Urinary bladder (tissue), 4 donors: ENCODE measurements at places on chromosomes 2 and 18. TPM values are rescaled to one million over a fixed set of nuclear protein-coding genes. Genes with fewer than 3 reads are reported as not detected.

DNA sequence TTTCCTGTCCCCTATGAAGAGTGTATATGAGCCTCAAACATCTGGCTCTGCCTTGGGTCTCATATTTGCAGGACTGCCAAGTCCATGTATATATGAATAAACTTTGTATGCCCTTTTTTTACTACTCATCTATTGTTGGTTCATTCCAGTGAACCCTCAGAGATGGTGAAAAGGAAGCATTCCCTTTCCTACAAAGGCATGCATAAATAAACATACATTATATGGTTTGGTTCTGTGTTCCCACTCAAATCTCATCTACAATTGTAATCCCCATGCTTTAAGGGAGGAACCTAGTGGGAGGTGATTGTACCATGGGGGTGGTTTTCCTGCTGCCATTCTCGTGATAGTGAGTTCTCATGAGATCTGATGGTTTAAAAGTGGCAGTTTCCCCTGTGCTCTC lies 534.2 kb downstream of the SPAG16 start:
- DNase-seq, result no peak

DNA sequence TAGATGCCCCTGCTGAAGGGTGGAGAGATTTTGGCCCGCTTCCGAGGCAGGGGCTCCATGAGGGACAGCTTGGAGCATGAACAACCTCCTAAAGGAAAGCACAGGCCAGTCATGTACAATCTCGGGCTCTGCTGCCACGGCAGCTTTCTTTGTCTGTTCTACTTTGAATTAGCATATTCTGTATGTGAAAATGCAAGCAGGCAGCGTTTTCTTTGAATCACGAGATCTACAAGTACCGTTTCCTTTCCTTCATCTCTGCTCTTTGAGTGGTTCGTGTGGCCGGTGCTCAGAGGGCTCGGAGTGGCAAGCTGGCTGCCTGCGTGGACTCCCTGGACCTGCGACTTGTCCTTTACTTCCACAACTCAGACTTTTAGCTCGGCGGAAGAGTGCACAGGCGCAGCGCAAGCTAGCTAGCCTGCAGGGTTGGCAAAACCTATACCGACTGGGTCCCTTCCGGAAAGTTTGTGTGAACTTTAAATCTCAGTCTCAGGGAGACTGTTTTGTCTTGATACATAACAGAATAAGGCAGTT lies 6.9 kb downstream of the TWIST2 start:
- DNase-seq, result no peak

GRCh38 chr2:144510294-144510991 lies 9.5 kb downstream of the ZEB2 start:
- no peak for DNase-seq

- no peak for DNase-seq
Observed at GRCh38 chr2:172931256-172931894, 144.3 kb upstream of the MAP3K20 start.

DNA sequence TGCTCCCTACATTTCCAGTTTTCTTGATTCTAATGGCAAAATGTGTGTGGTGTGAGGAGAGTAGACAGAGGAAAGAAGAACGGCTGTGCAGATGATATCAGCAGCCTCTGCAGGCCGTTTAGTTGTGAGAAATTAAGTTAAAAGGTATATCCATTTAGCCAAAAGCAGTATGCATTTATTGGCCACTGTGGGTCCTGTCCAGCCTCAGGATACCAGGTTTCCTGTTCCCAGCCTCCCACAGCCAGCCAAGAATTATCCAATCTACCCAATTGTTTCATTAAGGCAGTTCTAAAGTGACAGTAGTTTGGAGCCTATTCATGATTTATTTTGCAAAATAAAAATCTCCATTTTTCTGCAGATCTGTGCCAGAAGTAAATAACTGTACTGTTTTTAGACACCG lies 107.5 kb downstream of the TMEM18 start:
- DNase-seq, result no peak

DNA sequence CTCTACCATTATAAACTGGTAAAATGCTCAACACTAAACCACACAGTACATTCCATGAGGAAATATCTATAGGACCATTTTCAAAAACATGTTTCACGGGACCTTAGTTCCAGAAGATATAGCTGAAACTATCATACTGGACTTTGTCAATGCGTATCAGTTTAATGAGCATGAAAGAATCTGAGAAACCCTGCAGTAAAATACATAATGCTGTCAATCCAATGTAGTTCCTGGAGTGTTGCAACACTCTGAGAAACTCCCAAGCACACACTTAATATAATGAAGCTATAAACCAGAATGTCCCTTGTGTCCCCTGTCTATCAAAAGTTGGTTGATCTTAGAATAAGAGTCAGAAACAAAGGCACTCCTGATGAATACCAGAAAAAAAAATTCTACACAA lies 16.2 kb downstream of the IWS1 start:
- no peak for DNase-seq

GRCh38 chr2:5365871-5366461 lies 326.2 kb upstream of the SOX11 start:
- DNase-seq, result peak; percentile 31

DNA sequence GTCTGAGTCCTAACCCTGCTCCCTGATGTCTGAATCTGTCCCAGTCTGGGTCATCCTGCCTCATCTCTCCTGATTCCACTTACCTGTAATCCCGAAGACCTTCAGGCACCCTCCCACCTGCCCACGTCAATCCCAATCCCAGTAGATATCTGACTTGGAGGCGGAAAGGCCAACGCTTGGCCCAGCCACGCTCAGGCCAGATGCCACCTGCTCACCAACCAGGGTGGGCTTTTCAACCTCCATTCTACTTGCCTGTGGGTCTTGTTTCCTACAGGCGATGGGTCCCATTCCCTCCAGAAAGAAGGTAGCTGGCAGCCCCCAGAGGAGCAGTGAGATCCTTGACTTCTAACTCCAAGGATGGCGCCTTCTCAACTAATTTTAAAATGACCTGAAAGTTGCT lies 59.7 kb downstream of the INPP5D start:
- no peak for DNase-seq

DNA sequence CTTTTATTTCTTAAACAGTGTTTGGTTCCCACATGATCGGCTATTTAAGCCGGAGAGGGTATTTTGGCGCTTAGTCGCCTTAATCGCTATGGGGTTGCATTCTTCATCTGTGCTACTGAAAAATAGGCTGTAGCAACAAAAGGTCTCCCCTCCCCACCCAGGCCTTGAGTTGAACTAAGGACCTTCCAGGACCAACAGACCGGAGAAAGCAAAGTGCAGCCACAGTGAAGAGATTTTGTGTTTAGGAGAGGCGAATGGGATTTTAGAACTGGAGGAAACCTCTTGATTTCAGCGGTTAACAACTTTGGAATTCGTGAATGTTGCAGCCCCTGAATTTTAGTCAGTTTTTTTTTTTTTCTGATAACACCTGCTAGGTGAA lies 1.4 kb downstream of the ITGA6 start:
- DNase-seq, result no peak

- peak; percentile 76 for DNase-seq
Observed at GRCh38 chr2:64606479-64607363, 47.0 kb downstream of the SERTAD2 start.

DNA sequence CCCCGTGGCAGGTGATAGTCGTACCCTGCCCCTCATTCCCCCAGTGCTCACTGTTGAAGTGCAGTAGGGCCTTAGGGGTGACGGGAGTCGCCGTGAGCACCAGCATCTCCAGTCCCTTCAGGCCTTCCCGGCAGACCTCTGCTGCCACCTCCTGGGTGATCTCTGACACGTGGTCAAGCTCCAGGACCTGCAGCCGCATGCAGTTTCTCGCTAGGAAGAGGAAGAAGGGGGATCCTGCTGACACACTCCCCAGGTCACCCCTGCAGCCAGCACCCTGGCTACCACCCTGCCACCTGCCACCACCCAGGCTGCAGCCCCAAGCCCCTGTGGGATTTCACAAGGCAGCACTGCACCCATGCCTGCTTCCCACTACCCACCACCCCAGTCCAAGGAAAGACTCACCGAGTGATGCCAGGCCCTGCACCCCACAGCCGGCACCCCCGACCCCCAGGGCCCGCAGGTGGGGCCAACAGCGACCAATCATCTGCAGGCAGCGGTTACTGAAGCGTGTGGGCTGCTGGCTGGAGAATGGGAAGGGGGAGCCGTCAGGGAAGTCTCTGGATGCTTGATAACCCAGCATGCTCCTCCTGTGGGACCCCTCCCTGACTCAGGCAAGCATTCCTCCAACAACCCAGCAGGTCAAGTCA lies 23.8 kb downstream of the FBXO41 start:
- no peak for DNase-seq

Gene SLC19A3
- 1.4 TPM for total RNA-seq

Gene SP140
- 1.8 TPM for total RNA-seq

Gene SLC14A1
- total RNA-seq, result 102 TPM

- no peak for DNase-seq
Observed at GRCh38 chr2:133553251-133553650, 15.0 kb downstream of the NCKAP5 start.

DNA sequence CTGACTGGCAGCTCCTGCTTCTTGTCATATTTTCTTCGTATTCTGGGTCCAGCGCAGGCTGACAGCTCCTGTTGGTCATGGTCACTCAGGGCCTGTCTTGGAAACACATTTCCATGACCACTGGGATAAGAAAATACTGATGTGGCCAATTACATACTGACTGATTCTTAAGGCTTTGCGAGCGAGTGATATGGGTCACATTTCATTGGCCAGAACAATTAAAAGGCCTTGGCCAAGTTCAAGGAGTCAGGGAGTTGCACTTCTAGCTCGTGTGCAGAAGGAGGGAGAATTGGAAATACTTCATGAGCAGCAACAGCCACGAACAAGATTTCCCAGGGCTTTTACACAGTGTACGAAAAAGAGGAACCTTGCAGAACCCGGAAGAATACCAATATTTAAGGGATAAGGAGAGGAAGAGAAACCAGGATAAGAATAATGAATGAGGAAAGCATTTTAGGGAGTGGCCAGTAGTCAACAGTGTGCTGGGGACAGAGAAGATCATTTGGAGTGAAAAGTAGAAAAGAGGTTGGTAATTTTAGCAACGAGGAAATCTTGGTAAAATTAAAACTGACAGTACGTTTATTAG lies 149.5 kb downstream of the ATP9B start:
- DNase-seq, result no peak

GRCh38 chr2:237062585-237062984 lies 23.1 kb upstream of the COPS8 start:
- DNase-seq, result no peak

GRCh38 chr2:168495524-168495923 lies 39.5 kb downstream of the CERS6 start:
- no peak for DNase-seq
